ENCODE measurements at places on chromosomes 6 and 20.

DNA sequence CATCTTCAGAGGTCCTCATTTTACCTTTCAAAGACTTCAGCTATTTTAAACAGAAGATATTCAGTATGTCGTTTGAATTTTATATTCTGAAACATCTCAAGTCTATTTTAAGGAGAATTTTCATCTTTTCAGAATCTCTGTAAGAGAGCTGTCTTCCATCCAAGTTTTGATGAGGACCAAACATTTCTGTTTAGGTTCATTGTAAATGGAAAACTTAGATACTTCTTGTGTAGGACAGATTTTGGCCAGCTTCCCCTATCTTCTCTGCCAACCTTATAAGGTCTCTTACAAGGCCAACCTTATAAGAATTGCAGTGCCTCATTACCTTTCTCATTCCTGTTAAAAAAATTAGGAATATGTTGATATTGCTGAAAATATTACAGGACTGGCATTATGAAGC is 88.1 kb downstream of the AKAP7 start:
- DNase-seq: no peak

GRCh38 chr6:111592726-111593511 is 12.8 kb downstream of the TRAF3IP2 start:
- no peak for DNase-seq

DNA sequence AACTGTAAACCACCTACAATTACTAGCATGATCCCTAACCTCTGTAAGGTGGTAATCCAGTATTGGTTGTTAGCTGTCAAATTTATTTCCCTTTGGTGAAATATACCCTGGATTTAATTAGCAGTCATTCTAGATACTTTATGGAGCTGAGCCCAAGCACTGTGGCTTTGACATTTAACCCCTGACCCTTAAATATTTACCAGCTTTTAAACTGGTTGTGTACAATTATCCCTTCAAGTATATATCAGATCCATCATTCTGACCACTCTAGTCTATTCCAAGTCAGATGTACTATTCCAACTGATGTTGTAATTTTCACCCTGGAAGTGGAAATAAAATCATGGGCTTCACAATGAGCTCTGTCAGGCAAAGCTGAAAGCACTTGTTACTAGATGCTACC is 229.6 kb downstream of the FOXC1 start:
- no peak for DNase-seq

DNA sequence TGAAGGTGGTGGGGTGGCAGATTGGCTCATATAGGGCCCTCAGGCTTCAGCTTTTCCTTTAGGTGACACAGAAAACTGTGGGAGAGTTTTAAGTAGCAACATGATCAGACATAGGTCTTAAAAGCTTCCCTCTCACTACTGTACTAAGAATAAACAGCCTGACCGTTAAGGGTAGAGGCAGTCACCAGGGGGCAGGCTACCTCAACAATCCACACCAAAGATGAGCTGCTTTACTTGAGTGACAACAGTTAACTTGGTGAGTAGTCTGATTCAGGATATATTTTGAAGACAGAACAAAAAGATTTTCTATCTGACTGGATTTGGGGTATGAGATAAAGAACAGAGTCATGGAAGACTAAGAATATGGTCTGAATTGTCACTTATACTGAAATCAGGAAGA is 193.1 kb upstream of the SHLD1 start:
- DNase-seq: peak; percentile 57

DNA sequence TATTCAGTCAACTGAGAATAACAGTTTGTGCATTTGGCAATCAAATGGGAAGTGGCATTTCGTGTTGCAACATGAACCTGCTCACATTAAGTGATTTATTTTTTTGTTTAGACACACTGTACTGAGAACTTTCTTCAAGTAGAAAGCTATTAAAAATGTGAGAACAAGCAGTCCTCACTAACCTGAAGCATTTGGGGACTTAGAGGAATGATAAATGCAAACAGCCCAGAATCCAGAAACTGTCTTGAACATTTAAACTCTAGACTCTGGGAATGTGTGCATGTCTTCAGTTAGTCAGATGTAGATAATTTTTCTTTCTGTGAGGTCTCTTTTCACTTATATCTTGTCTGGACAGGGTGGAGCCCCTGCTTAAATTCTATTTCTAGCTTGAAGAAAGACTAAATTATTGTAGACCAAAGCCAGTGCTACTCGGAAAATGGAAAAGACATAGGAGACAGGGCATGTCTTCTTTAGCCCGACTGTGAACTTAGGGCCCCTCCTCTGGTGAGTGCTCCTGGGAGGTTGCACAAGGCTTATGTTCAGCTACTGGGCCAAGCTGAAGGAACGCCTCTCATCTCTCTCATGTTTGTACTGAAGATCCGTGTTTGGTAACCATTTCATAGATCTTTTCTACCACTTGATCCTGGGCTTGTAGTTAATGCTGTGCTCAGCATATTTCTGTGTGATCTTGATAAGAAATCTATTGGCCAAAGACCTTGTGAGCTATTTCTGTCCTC is 70.1 kb downstream of the SLX4IP start:
- no peak for DNase-seq

GRCh38 chr6:26003102-26003694 is 40.6 kb downstream of the TRIM38 start:
- peak; percentile 67 for DNase-seq

- no peak for DNase-seq
These were observed 35.1 kb downstream of the RGS17 start for GRCh38 chr6:153096031-153096430.

DNA sequence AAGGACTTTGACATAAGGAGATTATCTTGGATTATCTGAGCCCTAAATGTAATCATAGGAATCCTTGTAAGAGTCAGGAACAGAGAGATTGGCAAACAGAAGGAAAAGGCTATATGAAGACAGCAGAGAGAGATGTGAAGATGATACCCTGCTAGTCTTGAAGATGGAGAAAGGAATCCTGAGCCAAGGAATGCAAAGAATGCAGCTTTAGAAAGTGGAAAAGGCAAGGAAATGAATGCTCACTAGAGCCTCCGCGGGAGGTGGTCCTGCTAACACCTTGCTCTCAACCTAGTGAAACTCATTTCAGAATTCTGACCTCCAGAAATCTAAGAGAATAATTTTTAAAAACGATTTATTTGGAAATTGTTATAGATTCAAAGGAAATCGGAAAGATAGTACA is 117.1 kb downstream of the TBXT start:
- no peak for DNase-seq

DNA sequence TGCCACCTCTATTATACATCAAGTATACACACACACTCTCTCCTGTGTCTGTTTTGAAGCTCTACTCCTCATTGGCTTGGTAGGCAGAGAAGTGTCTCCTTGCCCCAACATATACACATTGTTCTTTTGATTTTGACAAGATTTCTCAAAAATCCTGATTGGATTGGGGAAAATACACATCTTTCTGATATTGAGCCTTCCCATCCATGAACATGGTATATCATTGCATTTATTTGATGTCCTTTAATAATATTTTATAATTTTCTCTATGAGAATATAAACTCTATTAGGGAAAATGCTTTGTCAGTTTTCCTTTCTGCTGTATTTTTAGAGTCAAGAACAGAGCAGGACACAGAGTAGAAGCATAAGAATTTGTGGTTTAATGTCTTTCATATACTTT is 7.2 kb downstream of the TTLL9 start:
- DNase-seq: no peak
